Stimulated activated CD8-positive, alpha-beta memory T cell treated with anti-CD3 and anti-CD28 coated beads, Interleukin-4, amount 100 ng/mL, for 4 hours (primary cell): ENCODE measurements at places on chromosomes 2 and 18.

GRCh38 chr2:56077359-56077915 lies 106.4 kb upstream of the CCDC85A start:
- DNase-seq, result no peak

GRCh38 chr2:97998431-97999005 lies 2.8 kb upstream of the TMEM131 start:
- DNase-seq, result no peak

DNA sequence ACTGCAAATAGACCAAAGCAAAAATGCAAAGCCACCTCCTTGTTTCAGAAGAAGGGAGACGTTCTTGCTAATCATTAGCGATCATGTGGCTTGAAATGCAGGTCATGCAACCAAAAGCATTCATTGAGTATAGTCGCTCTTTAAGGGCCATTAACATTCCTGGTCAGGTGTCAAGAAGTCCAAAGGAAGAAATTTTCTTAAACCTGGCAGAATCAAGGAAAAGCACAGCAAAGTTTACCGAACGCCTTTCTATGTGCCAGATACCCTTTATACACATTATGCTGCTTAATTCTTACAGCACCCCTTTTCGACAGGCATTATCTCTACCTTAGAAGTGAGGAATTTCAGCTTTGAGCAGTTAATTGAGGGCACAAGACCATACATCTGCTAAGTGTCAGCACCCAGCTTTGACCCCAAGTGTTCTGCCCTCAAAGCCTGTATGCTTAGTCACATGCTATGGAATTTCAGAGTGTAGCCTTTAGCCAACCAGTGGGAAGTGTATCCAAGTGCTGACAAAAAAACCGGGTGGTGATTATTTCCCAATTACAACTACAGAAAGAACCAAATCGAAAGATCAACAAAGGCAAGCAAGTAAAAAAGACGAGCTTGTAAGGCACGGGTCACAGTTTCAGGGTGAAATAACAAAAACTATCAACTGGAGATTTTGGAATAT lies 70.8 kb downstream of the EPHA4 start:
- no peak for DNase-seq

- no peak for DNase-seq
Measured at GRCh38 chr2:19312949-19313348, 45.5 kb downstream of the OSR1 start.

- DNase-seq, result no peak
Measured at GRCh38 chr2:108315444-108315934, 26.8 kb downstream of the SULT1C2 start.
